Adrenal gland (tissue), 19 donors: ENCODE measurements at places on chromosomes 3 and 15. TPM values are rescaled to one million over a fixed set of nuclear protein-coding genes. Genes with fewer than 3 reads are reported as not detected.

DNA sequence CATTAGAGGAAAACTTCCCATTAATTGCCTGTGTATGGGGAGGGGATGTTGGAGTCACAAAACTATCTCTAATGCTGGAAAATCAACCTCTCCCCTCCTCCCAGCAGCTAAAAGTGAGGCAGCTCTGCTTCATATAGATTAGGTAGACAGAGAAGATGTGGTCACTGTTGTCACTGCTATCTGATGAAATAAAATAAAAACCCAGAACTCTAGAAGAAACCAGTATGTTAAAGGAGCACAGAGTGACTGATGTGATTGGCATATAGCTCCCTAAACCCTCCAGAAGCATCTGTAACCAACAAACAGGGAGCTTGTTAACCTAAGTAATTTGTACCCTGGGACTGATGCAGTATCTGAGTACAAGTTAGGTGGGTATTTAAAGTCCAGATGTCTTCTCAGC, 211.9 kb upstream of the TRIM42 start:
- peaks cover 10% of the 10 kb centered on the region for H3K4me1 ChIP-seq
- no peak overlapping the region for H3K27ac ChIP-seq
- no peak for DNase-seq
- H3K27me3 ChIP-seq = no peaks in the 10 kb centered on the region
- no peaks in the 10 kb centered on the region for H3K36me3 ChIP-seq

DNA sequence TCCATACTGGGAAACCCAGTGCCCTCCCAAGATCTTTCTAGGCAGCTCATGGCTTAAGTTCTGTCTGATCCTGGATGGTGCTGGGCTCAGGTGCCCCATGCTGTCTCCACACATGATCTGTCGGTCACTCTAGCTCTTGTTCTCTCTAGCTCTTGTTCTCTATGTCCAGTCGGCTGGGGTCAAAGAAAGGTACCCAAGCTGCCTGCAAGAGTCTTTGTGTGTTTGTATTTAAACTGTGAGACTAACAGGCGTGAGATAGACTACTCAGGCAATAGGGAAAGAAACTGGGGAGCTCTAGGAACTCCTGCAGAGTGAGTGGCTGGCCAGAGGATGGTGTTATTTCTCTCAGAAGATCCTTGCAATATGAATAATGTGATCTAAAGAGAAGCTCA, 40.2 kb downstream of the GPR156 start:
- H3K4me1 ChIP-seq = no peaks in the 10 kb centered on the region
- H3K27ac ChIP-seq = no peak overlapping the region
- no peak for DNase-seq
- no peaks in the 10 kb centered on the region for H3K27me3 ChIP-seq
- no peaks in the 10 kb centered on the region for H3K36me3 ChIP-seq

DNA sequence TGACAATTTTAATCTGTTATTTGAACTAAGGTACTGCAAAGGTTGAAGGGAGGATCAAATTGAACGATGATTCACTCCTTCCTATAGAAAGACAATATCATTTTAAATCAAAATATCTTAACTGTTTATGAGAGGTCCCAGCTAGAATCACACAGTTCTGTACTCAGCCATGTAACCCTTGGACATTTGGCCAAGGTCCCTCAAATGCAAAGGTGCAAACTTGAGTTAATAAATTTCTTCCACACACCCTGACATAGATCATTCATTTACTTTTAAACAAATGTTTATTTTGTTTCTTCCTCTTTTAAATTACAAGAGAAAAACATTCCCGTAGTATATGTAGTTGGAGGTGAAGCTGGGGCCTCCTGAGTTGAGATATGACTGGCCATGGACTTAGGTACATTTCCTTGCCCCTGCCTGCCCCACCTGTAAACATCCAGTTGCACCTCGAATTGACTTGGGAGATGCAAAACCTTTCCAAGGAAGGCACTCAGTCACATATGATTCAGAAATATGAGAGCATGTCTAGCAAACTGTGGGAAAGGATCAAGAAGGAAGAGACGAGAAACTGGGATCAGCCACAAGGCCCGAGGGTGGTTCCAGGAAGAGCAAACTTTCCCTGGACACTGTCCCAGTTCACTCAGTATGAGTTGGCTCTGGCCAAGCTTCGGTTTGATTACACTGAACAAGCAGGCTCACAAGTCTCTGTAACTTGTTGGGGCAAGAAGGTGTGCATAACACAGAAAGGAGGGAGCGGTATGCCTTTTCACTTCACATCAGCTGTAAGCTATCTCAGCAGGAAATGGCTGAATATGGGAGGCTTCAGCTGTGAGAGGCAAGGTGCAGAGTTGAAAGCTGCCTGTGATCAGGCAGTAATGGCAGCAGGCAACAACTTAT, 6.7 kb downstream of the TNFSF10 start:
- peak; percentile 71 for DNase-seq
- H3K27me3 ChIP-seq = no peaks in the 10 kb centered on the region
- H3K4me1 ChIP-seq = peaks cover 9% of the 10 kb centered on the region
- peaks cover 24% of the 10 kb centered on the region for H3K36me3 ChIP-seq
- H3K4me3 ChIP-seq = no peak overlapping the region

GRCh38 chr3:84965141-84965540, 6.4 kb downstream of the CADM2 start:
- H3K27me3 ChIP-seq = peaks cover 22% of the 10 kb centered on the region
- no peak overlapping the region for H3K27ac ChIP-seq
- no peak for DNase-seq
- H3K4me3 ChIP-seq = no peak overlapping the region
- H3K36me3 ChIP-seq = no peaks in the 10 kb centered on the region

DNA sequence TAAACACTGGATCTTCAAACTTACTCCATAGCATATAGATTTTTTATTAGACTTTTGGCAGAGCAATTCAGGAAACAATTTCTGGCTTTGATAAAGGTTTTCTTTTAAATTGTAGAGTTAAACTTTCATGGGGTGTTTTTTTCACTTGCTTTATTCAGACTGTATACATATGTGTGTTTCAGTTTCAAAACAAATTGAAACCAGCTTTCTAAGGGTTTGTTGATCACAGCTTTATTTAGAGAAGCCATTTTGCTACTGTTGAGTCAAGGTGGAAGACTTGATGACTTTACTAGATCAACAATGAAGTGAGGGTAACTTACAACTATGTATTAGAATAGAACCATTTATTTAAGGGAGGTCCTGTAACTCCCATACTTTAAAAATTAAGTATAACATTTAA, 6.2 kb downstream of the UBE2E1 start:
- H3K27ac ChIP-seq = no peak overlapping the region
- H3K4me1 ChIP-seq = peaks cover 42% of the 10 kb centered on the region
- no peak for DNase-seq
- H3K4me3 ChIP-seq = no peak overlapping the region
- H3K36me3 ChIP-seq = no peaks in the 10 kb centered on the region
- H3K27me3 ChIP-seq = no peaks in the 10 kb centered on the region

Gene CCR8
- not detected for total RNA-seq

Gene EIF4A2
- total RNA-seq = 774 TPM

Gene CCR5
- 0.30 TPM for total RNA-seq

Gene MYZAP
- 118 TPM for total RNA-seq
